Activated CD4-positive, alpha-beta T cell treated with anti-CD3 and anti-CD28 coated beads, Interleukin-2, amount 50 U/mL, for 48 hours (primary cell): ENCODE measurements at places on chromosomes 7 and 10.

DNA sequence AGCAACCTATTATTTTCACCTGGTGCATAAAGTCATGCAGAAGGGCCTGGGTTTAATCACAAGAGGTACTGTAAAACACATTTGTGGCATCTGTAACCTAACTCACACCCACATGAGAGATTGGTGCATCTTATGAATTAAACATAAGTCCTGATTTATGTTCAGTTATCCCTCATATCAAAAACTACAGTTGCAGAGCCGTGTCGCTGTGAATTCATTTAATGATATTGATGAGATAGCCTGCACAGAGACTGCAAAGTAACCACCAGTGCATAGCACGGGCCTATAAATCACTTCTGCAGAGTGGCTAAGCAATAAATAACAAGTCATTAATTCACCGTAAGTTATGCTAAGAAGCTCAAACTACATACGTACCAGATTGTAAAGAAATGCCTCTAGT lies 178.2 kb downstream of the RELN start:
- no peak for DNase-seq

DNA sequence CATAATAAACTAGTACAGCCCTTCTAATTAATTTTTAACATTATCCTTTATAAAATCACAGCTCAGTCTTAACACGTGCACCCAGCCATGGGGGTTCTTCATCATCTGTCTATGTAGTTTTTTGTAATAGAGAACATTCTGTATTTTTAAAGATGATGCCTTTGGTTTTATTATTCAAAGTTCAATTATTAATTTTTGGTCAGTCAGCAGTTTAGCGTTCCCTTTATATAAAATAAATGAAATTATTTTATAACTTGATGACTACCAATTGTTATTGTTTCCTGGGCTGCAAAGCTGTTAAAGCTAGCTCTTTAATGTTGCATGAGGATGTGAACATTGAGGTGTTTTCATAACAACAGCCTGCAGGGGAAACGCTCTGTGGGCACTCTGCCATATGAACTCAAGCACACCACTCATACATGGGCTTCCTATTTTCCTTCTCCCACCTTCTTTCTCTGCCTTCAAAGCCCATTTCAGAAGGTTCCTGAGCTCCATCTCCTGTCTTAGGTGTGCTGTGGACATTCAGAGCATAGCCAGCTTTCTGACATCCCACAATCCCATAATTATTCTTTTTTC lies 172.0 kb upstream of the YAE1 start:
- no peak for DNase-seq

DNA sequence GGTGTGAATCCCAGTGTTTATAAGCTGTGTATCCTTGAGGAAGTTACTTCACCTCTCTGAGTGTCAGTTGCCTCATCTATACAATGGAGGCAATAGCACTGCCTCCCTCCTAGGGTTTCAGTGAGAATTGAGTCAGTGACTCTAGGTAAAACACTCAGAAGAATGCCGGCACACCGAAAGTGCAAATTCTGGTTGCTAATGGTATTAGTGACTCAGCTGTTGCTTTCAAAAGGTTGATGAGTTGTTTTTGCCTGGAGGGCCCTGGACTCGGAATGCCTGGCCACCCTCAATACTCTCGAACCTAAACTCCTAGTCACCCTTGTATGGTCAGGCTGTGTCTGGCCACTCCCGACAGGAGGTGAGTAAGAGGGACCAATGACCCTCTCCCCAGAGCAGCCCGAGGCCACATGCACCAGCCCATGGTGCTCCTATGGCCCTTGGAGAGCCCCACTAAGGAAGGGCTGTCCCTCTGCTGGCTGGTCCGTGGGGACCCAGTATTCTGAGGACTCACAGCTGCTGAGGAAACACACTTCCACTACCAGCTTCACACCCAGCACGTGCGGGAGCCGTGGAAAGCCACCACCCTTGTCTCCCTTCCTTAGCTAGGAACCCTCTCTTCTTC lies 60.2 kb downstream of the CALML3 start:
- DNase-seq = no peak

DNA sequence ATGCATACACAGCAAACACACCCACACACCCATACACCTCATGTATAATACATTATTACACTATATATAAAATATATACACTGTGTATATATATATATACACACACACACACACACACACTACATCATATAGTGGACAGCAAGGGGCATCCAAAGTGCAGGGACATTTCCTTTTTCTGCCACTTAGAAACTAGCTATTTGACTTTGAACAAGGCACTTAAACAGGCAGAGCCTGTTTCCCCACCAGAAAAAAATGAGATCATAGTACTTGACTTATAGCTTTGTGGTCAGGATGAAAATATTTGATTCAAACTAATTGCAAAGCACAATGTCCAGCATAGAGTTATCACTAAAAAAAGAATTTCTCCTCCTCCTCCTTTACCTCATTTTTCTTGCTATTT lies 254.3 kb upstream of the NPVF start:
- no peak for DNase-seq

GRCh38 chr7:124857672-124858235 lies 71.9 kb downstream of the POT1 start:
- DNase-seq = no peak
